T-cell (primary cell): ENCODE measurements at places on chromosomes 7 and 10. TPM values are rescaled to one million over a fixed set of nuclear protein-coding genes. Genes with fewer than 3 reads are reported as not detected.

DNA sequence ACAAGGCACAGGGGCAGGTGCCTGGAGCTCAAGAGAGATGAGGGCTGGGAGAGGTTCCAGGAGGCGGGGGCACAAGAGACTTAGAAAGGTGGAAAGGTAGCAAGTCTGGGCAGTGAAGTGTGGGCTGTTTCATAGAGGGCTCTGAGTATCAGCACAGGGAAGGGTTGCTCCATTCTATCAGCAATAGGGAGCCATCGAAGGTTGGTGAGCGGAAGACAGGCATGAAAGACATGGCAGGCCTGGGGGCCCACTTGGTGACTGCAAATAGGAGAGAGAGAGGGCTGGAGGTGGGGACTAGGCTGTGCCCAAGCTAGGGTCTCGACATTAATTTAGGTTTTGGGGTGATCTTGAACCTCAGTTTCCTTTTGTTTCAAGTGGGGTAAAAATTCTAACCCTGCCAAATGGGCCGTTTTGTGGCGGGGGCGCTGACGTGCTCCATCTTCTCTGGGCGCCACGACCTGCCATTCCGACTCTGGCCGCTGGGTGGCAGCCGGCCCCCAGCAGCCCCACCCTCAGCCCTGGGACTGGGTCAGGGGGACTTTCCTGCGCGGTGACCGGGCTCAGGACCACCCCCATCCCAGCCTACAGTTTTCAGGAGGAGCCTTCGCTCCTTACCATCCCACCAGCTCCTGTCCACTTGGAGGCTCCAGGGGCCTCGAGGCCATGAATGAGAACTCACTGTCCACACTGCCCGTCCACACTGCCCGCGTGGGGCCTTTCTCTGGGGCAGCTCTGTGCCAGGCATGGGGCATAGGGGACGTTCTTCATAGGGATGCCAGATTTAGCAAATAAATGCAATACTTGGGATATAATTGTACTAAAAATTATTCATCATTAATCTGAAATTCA, 37.2 kb upstream of the PCBD1 start:
- no peak overlapping the region for H3K4me3 ChIP-seq
- no peak for DNase-seq
- no peaks in the 10 kb centered on the region for H3K4me1 ChIP-seq
- H3K36me3 ChIP-seq = no peaks in the 10 kb centered on the region

DNA sequence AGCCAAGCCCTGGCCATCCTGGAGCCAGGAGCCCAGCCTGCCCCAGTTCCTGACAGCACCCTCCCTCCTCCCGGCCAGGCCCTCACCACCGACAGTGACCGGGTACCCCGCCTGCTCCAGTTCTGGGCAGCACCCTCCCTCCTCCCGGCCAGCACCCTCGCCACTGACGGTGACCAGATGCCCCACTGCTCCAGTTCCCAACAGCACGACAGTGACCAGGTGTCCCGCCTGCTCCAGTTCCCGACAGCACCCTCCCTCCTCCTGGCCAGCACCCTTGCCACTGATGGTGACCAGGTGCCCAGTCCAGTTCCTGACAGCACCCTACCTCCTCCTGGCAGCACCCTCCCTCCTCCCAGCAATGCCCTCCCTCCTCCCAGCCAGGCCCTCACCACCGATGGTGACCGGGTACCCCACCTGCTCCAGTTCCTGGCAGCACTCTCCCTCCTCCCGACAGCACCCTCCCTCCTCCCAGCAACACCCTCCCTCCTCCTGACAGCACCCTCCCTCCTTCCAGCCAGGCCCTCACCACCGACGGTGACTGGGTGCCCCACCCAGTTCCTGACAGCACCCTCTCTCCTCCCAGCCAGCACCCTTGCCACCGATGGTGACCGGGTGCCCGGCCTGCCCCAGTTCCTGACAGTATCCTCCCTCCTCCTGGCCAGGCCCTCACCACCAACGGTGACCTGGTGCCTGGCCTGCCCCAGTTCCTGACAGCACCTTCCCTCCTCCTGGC, 40.3 kb downstream of the VIPR2 start:
- DNase-seq = no peak
- H3K4me1 ChIP-seq = no peaks in the 10 kb centered on the region
- H3K27ac ChIP-seq = no peak overlapping the region
- no peak overlapping the region for H3K4me3 ChIP-seq

PNLIP gene
- total RNA-seq = not detected

- H3K27ac ChIP-seq = no peak overlapping the region
- DNase-seq = peak; percentile 17
- H3K4me3 ChIP-seq = peak overlapping the region; percentile 36
- no peaks in the 10 kb centered on the region for H3K36me3 ChIP-seq
- H3K27me3 ChIP-seq = no peaks in the 10 kb centered on the region
Observed at GRCh38 chr7:155001756-155002410, 1.0 kb downstream of the PAXIP1 start.

GRM3 gene
- total RNA-seq = not detected

GRCh38 chr10:35092851-35093250, 2.7 kb upstream of the CUL2 start:
- peaks cover 21% of the 10 kb centered on the region for H3K4me1 ChIP-seq
- DNase-seq = no peak
- H3K36me3 ChIP-seq = peaks cover 2% of the 10 kb centered on the region
- no peak overlapping the region for H3K4me3 ChIP-seq
- no peaks in the 10 kb centered on the region for H3K27me3 ChIP-seq

- no peaks in the 10 kb centered on the region for H3K36me3 ChIP-seq
- H3K4me3 ChIP-seq = no peak overlapping the region
- no peak overlapping the region for H3K27ac ChIP-seq
- no peak for DNase-seq
Observed at GRCh38 chr10:49615721-49616120, 1.9 kb downstream of the CHAT start.

GRCh38 chr10:77223526-77224460, 413.8 kb downstream of the KCNMA1 start:
- no peaks in the 10 kb centered on the region for H3K27me3 ChIP-seq
- no peak overlapping the region for H3K4me3 ChIP-seq
- DNase-seq = no peak
- no peaks in the 10 kb centered on the region for H3K4me1 ChIP-seq
- H3K27ac ChIP-seq = no peak overlapping the region

- H3K4me1 ChIP-seq = no peaks in the 10 kb centered on the region
- H3K27ac ChIP-seq = no peak overlapping the region
- no peak for DNase-seq
- H3K27me3 ChIP-seq = no peaks in the 10 kb centered on the region
- no peak overlapping the region for H3K4me3 ChIP-seq
- no peaks in the 10 kb centered on the region for H3K36me3 ChIP-seq
Observed at GRCh38 chr7:64807731-64808365, 13.6 kb downstream of the ZNF138 start.

COL17A1 gene
- not detected for total RNA-seq

HTRA1 gene
- 0.56 TPM for total RNA-seq

DNA sequence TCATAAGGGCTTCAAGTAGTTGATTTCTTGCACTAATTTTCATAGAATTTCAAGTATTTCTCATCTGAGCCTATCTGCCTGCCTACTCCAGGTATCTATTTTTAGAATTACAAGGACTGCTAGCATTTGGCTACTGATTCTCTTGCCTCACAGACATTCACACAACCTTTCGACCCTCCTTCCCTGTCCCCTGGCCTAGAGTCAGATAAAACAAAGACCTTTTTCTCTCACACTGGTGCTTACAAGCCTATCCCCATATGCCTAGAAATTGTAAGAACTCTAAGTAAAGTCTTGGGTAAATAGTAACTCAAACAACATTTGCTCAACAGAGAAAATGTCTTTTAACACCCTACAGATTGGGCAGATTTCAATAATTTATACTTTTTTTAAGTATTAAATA, 6.3 kb downstream of the GPAM start:
- DNase-seq = no peak
- no peak overlapping the region for H3K27ac ChIP-seq
- no peaks in the 10 kb centered on the region for H3K27me3 ChIP-seq
- peaks cover 71% of the 10 kb centered on the region for H3K36me3 ChIP-seq

- H3K27ac ChIP-seq = no peak overlapping the region
- no peak overlapping the region for H3K4me3 ChIP-seq
- H3K27me3 ChIP-seq = no peaks in the 10 kb centered on the region
- no peaks in the 10 kb centered on the region for H3K36me3 ChIP-seq
Observed at GRCh38 chr7:110075450-110075849, 1015.5 kb upstream of the LRRN3 start.

DNA sequence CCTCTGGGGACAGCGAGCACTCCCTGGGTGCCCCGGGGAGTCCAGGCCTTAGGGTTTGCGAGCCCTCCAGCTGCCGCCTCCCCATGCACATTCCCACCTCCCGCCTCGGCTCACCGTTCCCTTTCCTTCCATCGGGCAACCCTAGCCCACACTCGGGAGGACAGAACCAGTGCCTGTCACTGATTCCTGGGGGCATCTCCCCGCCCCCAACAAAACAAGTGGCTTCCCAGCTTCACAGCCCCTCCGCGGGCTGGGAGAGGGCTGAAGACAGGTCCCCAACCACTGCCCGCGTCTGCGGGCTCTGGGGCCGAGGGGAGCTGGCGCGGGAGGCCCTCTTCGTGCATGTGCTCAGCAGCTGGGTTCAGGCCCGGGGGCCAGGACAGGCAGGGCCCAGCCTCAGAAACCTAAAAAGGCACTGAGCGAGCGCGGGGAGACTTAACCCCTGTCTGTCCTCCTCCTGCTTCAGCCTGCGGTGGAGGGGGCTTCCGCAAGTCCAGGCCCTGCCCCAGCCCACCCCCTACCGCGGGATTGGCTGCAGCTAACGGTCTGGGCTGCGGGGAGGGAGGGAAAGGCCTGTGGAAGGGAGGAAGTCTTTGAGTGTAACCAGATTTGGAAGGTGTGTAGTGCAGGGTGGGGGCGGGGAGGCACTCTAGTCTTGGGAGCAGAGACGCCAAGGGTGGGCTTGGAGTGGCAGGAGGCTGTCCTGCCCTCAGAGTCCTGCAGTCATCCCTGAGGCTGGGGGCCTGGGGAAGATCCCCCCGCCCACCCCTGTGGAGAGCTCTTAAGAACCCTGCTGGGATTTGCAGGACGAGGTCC, 1.2 kb downstream of the FLNC start:
- peaks cover 2% of the 10 kb centered on the region for H3K4me1 ChIP-seq
- H3K4me3 ChIP-seq = no peak overlapping the region
- no peak overlapping the region for H3K27ac ChIP-seq
- DNase-seq = no peak
- H3K27me3 ChIP-seq = no peaks in the 10 kb centered on the region
- H3K36me3 ChIP-seq = no peaks in the 10 kb centered on the region

ATG9B gene
- total RNA-seq = 24.0 TPM

DNA sequence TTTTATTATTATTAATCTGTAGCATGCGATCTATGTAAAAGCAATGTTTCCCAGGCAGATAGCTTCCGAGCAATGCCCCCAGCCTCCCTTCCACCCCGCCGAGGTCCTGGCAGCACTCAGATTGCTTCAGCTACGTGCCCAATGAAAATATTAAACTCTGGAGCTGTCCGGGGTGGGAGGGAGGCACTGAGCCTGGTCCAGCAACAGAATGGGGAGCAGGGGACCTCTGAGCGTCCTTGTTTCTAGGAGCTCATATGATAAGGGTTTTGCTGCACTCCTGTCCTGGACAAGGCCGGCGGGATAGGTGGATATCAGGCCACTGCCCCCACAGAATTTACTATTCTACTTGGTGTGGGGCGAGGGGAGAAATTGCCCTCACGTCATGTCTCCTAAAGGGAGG, 44.5 kb upstream of the CDK1 start:
- no peaks in the 10 kb centered on the region for H3K36me3 ChIP-seq
- no peak for DNase-seq
- peaks cover 22% of the 10 kb centered on the region for H3K4me1 ChIP-seq

DNA sequence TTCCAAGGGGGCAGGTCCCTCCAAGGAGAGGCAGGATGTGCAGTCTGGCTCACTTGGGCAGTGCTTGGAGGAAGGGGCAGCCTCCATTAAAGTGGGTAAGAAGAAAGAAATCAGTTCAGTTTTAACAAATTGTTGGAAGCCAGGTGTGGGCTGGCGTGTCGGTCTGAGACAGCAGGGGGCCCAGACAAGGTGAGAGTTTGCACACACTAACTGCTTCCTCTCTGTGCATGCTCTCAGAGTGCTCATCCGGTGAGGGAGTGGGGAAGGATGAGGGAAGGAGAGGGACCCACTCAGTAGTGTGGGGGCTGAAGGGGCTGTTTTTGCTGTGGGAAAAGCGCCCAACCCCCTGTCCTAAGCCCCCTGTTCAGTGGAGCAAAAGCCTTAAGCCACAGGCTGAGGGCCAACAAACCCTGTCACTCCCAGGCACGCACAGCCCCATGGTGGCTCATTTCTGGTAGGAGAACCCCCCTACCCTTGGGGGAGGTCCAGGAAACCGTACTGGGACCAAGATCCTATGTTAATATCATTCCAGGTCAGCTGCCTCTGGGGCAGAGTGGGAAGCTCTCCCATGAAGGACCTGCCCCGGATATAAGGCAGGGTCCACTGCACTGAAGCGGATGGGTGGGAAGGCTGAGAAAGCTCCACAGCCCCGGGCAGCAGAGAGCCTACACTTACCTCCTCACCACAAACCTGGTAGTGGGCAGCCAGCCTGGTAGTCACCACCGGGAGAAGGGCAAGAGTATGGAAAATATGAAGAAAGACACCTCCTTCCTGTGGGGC, 5.1 kb upstream of the PCBD1 start:
- H3K27me3 ChIP-seq = no peaks in the 10 kb centered on the region
- no peak overlapping the region for H3K27ac ChIP-seq
- H3K4me3 ChIP-seq = no peak overlapping the region

AKR1C3 gene
- total RNA-seq = 1.1 TPM

DLG5 gene
- total RNA-seq = 3.5 TPM

GRCh38 chr10:117615649-117616048, 73.1 kb downstream of the EMX2 start:
- H3K36me3 ChIP-seq = no peaks in the 10 kb centered on the region
- DNase-seq = no peak
- H3K27me3 ChIP-seq = no peaks in the 10 kb centered on the region
- no peak overlapping the region for H3K27ac ChIP-seq
- no peak overlapping the region for H3K4me3 ChIP-seq

GOLGA7B gene
- 9.4 TPM for total RNA-seq

- peaks cover 3% of the 10 kb centered on the region for H3K27me3 ChIP-seq
- no peaks in the 10 kb centered on the region for H3K36me3 ChIP-seq
- H3K27ac ChIP-seq = no peak overlapping the region
Observed at GRCh38 chr10:116985611-116986010, 19.4 kb downstream of the SHTN1 start.

GRCh38 chr10:89165923-89166322, 41.2 kb downstream of the CH25H start:
- DNase-seq = no peak
- H3K36me3 ChIP-seq = no peaks in the 10 kb centered on the region
- H3K27me3 ChIP-seq = no peaks in the 10 kb centered on the region

- no peak overlapping the region for H3K27ac ChIP-seq
- DNase-seq = no peak
- H3K27me3 ChIP-seq = no peaks in the 10 kb centered on the region
- peaks cover 6% of the 10 kb centered on the region for H3K4me1 ChIP-seq
Observed at GRCh38 chr7:143485094-143485493, 7.4 kb downstream of the TAS2R41 start.

DNA sequence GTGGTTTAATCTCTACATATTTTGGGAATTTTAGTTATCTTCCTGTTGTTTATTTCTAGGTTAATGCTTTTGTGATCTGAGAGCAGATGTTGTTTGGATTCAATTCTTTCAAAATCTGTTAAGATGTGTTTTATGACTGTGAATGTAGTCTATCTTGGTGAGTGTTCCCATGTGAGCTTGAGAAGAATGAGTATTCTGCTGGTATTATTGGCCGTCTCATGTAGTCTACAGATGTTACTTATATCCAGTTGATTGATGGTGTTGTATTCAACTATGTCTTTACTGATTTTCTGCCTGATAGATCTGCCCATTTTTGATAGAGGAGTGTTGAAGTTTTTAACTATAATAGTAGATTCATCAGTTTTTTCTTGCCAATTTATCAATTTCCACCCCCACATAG, 141.4 kb upstream of the FOXP2 start:
- no peaks in the 10 kb centered on the region for H3K4me1 ChIP-seq
- no peak for DNase-seq
- H3K4me3 ChIP-seq = no peak overlapping the region
- no peaks in the 10 kb centered on the region for H3K36me3 ChIP-seq
